ENCODE measurements at places on chromosomes 5 and 9.

DNA sequence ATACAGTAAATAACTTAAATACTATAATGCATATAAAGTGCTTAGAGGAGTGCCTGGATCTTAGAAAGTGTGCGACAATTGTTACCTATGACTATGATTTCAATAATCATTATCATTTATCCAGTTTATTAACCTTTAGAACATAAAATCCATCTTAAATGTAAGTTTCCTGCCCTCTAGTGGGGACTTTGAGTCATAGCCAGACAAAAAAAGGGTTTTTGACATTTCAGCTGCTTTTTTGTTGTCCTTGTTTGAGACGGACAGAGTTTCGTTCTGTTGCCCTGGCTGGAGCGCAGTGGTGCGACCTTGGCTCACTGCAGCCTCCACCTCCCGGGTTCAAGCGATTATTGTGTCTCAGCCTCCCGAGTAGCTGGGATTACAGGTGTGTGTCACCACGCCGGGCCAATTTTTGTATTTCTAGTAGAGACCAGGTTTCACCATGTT lies 9.7 kb upstream of the C9orf152 start:
- DNase-seq, result no peak

GRCh38 chr9:124210697-124211096 lies 47.1 kb upstream of the NEK6 start:
- no peak for DNase-seq

GRCh38 chr5:124154714-124155113 lies 591.7 kb downstream of the ZNF608 start:
- no peak for DNase-seq

DNA sequence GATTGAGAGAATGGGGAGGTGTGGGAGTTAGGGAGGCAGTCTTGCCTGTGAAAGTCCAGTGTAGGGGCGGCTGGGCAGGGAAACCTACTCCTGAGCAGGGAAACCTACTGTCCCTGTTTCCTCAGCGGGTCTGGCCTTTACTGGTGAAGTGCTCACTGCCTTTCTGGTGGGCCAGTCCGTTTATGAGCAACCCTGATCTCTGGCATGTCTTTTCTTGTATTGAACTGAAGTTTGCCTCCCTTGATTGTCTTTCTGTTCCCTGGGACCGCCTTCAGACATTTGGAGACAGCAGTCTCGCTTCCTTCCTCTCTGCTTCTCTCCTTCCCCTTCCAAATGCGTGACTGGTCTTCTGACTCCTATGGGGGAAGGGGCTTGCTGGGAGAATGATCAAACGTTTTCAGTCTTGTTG lies 2.9 kb downstream of the SNX18 start:
- no peak for DNase-seq

- DNase-seq, result no peak
Measured at GRCh38 chr5:92599217-92599810, 981.7 kb downstream of the NR2F1-AS1 start.

GRCh38 chr5:53873235-53873634 lies 312.8 kb downstream of the NDUFS4 start:
- no peak for DNase-seq

- DNase-seq, result no peak
Measured at GRCh38 chr5:33969572-33970452, 14.7 kb downstream of the SLC45A2 start.

- DNase-seq, result peak; percentile 82
Measured at GRCh38 chr5:82405161-82405560, 127.0 kb upstream of the RPS23 start.

GRCh38 chr5:72248410-72248981 lies 71.5 kb downstream of the MRPS27 start:
- no peak for DNase-seq

DNA sequence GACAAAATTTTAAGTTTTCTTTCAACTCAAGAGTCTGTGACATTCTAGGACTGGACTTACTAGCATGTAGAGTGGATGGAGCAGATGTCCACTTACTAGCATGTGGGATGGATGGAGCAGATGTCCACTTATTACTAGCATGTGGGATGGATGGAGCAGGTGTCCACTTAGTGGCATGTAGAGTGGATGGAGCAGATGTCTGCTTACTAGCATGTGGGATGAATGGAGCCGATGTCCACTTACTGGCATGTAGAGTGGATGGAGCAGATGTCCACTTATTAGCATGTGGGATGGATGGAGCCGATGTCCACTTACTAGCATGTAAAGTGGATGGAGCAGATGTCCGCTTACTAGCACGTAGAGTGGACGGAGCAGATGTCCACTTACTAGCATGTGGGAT lies 2.4 kb downstream of the SLC36A1 start:
- DNase-seq, result no peak

DNA sequence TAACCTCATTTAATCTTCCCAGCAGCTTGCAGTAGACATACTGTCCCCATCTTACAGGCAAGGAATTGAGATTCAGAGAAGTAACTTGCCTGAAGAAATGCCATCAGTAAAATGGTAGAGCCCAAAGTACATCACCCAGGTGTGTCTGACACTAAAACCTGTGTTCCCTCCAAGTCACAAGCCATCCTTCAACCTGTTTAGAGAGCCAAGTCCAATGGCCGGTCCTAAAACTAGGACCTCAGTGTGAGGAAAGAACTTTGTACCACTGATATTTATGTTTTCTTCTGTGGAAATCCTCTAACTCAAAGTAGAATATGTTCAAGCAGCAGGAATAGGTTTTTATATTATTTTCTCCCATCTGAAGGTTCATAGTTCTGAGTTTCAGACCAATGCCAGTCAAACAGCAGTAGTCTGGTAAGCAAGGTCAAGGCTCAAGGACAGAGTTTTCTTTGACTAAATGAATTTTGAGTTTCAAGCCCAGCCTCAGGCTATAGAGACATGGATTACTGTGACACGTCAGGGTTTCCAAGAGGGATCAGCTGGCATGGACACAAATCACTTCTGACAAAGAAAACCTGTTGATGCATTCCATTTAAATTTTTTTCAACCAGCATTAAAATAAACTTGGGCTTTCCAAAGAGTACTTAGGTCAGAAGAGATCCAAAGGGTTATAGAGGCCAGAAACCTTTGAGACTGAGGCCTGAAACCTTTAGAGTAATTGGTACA lies 80.9 kb upstream of the PLPP6 start:
- no peak for DNase-seq

- no peak for DNase-seq
Measured at GRCh38 chr5:14790220-14790619, 81.4 kb downstream of the ANKH start.

GRCh38 chr5:125551246-125551645 lies 804.8 kb upstream of the ZNF608 start:
- DNase-seq, result no peak

DNA sequence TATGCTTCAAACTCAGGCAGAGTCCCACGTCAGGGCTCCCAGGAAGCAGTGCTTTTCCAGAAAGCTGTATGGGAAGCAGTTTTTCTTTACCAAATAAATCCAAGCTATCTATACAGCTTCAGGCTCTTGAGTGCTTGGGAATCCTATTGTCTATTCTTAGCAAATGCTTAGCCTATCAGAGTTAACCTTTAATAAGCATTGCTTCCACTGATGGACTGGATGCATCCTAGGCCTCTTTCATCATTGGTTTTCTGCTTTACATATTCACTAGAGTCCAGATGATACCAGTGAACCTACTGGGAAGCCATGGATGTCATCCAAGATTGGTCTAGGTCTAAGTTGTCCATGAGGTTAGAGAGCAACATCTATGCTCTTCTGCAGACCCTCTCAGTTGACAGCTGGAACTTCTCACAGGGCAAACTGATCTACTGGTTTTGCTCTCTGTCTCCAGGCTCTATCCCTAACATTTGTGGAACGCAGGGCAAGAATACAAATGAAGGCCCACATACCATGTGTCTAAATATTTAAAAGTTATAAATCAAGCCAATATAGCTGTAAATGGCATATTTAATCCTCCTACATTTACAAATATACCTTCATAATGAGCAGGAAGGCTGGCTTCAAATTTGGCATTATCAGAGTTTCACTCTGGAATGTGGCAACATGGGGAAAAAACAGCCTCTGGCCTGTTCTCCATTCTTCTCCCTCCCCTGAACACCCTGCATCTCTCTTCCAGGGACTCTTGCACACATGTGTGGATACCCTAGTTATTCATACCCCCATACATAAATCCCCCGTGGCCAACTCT lies 49.8 kb upstream of the PLPP1 start:
- DNase-seq, result no peak

- DNase-seq, result no peak
Measured at GRCh38 chr5:135921388-135921787, 25.7 kb upstream of the IL9 start.

DNA sequence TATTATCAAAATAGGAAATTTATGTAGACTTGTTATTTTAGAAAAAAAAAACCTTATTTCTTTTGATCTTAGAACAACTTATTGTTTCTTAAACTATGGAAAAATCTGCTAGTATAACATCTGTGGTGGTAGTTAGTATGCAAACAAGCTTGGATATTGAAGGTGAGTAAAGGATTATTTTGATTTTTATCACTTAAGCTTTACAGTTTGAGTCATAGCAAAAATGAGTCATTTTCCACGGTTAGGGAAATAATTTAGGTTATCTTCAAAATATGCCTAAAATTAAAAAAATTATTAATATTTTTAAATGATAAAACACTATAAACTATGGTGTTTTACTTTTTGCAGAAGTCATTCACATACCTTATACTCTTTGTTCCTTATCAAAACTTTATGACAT lies 107.2 kb upstream of the DHFR start:
- DNase-seq, result no peak

DNA sequence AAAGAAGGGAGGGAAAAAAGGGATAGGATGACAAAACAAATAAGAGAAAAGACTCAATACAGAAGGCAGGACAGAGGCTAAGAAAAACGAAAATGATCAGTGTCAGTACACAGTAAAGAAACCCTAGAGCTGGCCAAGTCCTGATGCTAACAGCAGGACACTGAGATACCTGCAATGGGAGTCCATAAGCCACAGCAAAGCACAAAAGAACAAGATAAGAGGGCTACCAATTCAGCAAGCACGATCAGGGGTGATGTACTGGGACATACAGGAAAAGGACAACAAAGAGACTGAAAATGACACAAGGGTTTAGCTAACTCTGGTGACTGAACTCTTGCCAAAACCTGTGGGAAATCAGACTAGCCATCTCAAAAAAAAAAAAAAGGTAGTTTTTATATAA lies 1072.6 kb upstream of the COX7C start:
- DNase-seq, result no peak

DNA sequence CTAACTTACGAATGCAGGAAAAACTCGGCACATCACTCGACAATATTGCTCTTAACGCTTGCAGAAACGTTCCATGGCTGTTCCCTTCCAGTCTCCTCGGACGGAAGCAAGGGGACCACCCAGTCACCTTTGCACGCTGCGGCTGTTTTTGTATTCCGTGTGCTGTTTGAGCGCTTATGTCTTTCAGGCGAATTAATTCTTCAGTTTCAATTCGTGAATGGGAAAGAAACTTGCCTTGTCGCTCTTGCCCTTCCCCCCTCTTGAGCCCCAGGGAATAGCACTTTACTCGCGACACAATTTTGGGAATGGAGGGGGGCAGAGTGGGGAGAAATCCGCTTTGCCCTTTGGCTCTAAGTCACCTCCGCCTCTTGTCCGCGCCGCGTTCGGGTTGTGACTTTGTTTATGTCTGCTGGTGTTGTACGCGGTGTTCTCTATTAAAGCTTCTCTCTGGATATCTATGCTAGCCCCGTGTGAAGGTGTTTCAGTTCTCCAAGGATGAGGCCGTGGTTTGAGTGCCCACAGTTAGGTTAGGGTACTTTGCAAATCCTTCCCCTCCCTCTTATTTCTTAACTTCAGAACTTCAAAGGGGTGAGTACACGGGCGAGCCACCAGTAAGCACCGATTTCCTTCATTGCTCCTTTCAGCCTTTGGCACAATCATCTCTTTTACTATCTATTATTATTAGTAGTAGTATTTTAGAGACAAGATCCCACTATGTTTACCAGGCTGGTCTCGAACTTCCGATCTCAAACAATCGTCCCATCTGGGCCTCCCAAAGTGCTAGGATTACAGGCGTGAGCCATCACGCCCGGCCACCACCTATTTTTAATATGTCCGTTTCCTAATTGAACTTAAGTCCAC lies 2.7 kb downstream of the FOXB2 start:
- no peak for DNase-seq

GRCh38 chr5:175464074-175464941 lies 14.1 kb upstream of the SFXN1 start:
- no peak for DNase-seq

DNA sequence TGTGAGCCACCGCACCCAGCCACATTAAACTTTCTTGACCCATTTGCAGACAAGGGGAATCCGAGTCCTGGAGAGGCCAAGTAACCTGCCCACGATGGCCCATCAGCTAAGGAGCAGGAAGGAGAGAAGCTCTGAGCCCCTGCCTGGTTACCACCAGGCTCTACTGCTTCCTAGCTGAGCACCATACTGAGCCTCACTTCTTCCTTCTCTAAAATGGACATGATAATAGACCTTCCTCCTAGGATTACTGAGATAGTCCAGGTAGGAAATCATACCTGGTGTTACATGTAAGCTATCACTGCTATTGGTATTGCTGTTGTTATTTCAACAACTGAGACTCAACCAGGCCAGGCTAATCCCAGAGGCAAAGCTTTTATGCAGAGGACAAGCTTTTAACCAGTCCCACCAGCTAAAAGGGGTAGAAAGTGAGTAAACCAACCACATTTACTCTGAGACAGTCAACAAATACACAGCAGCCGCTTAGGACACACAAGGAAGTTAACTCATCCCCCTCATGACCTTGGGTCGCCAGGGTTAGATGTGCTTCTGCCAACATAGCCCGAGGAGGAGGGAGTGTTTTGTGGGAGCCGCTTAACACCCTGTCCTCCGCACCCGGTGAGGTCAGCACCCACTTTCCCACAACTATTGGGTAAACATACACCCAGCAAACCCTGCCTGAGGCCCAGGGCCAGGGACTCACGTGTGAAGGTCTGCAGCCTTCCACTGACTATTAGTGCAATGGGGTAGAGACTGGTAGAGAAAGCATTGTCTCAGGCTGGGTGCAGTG lies 20.6 kb upstream of the PTGES start:
- no peak for DNase-seq
